Activated CD4-positive, CD25-positive, alpha-beta regulatory T cell (primary cell): ENCODE measurements at places on chromosomes 12 and 14.

DNA sequence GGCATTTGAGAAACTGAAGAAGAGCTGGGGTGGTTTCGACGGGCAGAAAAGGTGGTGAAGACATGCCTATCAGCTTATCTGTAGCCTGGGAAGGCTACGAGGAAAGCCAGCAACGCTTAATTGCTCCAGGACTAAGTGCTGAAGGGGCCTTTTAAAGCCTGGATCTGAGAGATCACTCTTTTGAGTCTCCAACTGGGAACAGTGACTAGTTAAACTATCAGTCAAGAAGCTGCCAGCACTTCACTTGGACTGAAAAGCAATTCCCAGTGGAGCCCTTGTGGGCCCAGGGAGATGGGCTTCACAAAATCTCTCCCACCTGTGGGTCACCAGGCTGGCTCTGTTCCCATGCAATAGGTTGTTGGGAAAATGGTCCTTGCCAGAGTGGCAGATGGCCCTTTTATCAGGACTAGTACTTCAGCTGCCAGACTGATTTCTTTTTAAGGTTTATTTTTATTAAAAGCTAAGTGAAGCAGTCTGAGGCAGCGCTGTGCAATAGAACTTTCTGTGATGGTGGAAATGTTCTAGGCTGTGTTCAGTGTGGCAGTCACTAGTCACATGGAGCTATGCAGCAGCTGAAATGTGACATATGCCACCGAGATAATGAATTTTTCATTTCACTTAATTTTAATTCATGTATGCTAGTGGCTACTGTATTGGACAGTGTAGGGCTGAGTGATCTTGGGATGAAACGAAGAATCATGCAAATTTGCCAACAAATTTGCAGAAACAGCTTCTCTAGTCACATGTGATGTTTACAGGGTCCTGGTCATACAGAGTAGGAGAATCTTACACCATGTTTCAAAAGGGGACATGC lies 276.8 kb downstream of the PCNX1 start:
- DNase-seq = no peak

DNA sequence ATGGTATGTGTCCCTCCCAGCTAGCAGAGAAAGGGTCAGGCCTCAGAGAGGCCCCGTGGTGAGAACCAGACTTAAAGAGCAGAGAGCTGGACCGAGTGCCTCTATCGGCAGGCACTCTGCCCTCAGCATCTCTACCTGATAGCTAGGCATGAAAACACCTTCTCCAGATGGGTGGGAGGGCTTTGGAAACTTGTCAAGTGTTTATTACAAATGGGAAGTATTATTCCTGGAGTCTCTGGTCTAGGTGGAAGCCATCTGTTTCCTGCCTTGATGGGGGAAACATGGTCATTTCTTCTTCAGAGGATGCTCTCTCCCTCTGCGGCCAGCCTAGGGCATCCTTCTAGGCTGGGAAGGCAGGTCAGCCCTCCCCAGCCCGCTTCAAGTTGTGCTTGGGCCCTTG lies 2.3 kb downstream of the TMEM63C start:
- DNase-seq = no peak

GRCh38 chr14:50541159-50541567 lies 8.8 kb upstream of the MAP4K5 start:
- no peak for DNase-seq

DNA sequence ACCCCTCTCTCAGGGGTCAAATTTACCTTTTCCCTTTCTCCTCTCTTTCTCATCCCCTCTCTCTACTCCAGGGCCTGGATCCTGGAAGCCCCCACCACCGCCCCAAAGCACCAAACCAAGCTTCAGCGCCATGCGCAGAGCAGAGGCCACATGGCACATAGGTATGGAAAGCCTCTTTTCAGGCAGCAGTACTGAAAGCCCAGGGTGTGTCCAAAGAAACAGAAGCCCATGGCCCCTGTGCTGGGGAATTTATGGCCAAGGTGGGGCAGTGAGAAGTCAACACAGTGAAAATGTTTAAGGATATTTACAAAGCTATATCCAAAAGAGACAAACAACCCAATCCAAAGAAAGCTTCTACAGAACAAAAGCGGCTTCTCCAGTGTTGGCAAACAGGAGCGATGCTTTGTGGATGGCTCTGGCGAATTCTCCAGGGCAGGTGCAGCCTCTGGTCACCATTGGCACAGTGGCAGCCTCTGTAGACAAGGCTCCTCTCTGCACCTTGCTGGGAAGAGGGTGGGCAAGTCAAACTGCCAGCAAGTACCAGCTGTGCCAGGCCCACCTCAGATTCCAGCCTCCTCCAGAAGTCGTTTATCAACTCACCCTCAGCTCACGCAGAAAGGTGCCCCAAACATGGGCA lies 4.7 kb upstream of the CPNE6 start:
- no peak for DNase-seq

DNA sequence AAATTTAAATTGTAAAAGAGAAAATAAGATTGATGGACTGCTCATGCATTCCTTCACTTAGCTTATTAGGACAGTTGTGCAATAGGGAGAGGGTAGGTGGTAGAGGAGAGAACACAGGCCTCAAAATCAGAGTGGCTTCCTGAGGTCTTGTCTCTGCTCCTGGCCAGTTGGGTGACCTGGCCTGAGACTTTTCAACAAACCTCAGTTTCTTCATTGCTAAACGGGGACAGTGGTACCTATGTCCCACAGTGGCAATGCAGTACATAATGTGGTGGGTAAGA lies 2.6 kb downstream of the MAP3K12 start:
- no peak for DNase-seq

- no peak for DNase-seq
Measured at GRCh38 chr12:98514982-98515286, 456 bp upstream of the TMPO start.

GRCh38 chr14:74978416-74978947 lies 23.1 kb upstream of the PGF start:
- DNase-seq = no peak

- DNase-seq = no peak
Measured at GRCh38 chr14:34103176-34103575, 152.3 kb upstream of the EGLN3 start.

- DNase-seq = no peak
Measured at GRCh38 chr14:25092258-25092740, 42.4 kb upstream of the STXBP6 start.

GRCh38 chr14:75539162-75539560 lies 16.9 kb downstream of the BATF start:
- no peak for DNase-seq

DNA sequence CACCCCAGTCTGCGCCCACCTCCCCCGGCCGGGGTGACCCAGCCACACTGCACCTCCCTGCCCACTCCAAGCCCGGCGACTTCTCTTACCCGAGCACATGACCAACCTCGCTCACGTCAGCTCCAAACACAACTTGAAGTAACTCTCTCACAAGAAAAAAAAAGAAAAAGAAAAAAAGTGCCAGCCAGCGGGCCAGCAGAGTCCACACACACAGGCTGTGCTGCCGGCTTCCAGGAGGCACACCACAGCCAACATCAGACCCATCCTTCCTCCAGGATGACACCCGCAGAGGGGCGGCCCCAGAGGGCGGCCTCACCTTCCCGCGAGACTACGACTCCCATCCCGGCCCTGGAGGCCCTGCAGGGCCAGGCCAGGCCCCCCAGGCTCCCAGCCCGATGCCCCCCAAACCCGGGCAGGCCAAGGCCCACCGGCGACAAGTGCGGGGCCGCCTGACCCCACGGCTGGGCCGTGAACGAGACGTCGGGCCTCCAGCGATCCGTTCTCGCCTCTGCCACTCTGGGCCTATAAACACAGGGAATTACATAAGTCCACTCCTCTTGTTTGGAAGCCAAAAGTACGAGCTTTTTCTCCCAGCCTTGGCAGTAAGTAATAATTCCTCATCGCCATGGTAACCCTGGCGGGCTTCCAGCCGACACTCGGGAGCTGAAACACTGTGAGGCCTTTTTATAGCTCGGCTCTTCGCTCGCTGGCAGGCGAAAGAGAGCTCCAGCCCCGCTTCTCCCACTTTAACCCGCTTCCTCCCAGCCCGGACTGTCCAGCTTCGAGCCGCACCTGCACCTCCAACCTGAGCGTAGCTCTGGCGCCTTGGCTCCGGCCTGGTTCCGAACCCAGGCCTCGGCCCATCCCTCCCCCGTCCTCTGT lies 49.1 kb downstream of the NCOR2 start:
- no peak for DNase-seq

- no peak for DNase-seq
Measured at GRCh38 chr12:124603831-124604251, 36.4 kb upstream of the NCOR2 start.

- no peak for DNase-seq
Measured at GRCh38 chr14:58882577-58883018, 244.8 kb downstream of the DACT1 start.

DNA sequence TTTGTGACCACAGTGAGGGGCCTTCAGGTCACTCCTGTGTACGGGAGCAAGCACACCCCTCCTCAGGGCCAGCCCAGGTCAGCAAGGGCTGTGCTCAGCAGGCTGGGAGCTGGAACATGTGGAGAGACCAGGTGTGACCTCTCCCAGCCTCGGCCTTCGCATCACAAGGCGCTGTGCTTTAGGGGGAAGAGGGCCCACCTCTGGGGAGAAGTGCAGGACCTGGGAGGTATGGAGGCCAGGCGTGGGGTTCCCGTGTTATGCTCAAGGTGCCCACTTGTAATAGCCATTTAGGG lies 194.6 kb upstream of the PRMT8 start:
- DNase-seq = no peak

DNA sequence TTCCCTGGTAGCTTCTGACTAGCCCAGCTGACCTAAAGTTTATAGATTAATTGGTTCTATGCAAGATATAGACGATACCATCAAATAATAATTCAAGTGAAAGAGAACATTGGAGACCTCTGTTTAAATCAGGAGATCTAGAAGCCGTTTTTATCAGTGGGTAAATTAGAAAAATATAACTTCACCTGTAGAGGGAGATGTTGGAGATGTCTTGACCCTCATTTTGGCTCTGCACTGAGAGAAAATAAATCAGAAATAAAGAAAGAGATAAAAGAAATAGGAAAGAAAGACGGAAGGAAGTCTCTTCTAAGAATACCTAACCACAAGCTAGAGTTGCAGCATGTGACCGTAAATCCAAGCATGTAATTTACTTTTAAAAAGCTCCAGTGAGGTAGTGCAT lies 684.5 kb downstream of the C12orf50 start:
- DNase-seq = no peak

- DNase-seq = no peak
Measured at GRCh38 chr12:62291864-62292760, 31.9 kb downstream of the USP15 start.

- peak; percentile 12 for DNase-seq
Measured at GRCh38 chr12:12376646-12377448, 20.0 kb downstream of the BORCS5 start.

DNA sequence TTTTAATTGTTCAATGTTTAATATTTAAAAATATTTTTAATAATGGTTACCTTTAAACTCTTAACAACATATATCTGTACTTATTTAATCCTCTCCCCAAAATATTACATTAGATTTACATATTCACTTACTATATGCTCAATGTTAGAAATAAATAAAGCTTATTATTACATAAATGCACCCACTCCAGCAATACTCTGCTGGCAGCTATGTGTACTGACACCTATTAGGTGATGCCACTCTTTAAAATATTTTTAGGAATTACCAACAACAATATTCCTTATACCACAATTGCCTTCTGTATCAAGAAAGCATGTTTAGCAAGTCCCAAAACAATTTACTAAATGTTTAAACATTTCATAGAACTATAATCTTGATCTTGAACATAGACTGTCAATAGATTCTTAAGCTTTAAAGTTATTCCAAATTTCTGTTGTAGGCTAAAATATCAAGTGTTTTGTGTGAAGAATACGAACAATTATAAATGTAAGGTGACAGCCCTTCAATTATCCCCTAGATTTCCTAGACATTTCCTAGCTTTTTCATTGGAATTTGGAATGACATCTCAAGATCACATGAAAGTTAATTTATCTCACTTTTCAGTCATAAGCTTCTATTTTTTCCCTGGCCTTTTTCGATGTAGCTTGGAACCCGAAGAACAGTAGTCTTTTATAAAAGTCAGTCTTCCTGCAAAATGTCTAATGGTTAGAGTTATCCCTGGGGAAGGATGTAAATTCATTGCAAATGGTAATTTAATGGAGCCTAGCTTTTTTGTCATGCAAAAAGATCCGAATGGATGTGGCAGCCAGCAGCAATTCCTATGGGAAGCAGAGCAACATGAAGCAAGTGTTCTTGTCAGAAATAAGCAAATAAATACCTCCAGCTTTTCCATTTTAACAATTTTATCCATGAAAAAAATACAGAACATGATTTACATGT lies 907.5 kb upstream of the ATXN7L3B start:
- DNase-seq = no peak
